GM23248 (cell line): ENCODE measurements at places on chromosomes 2 and 18. TPM values are rescaled to one million over a fixed set of nuclear protein-coding genes. Genes with fewer than 3 reads are reported as not detected.

The EML6 gene
- 0.54 and 0.63 TPM in 2 replicates for total RNA-seq

The GPAT2 gene
- 0.65 and 1.0 TPM in 2 replicates for total RNA-seq

The IWS1 gene
- total RNA-seq, result 23.3 and 32.4 TPM in 2 replicates

- H3K27ac ChIP-seq, result no peak overlapping the region
- no peak for DNase-seq
- H3K4me1 ChIP-seq, result no peaks in the 10 kb centered on the region
- no peaks in the 10 kb centered on the region; the same call in 1 of the 2 replicates for H3K27me3 ChIP-seq
- no peaks in the 10 kb centered on the region for H3K36me3 ChIP-seq
- H3K4me3 ChIP-seq, result no peak overlapping the region
Measured at GRCh38 chr18:27600245-27600644, 415.1 kb upstream of the CHST9 start.

- no peak overlapping the region for H3K4me3 ChIP-seq
- no peaks in the 10 kb centered on the region for H3K27me3 ChIP-seq
- 0 out of 2 replicates have a peak, but pooled peaks cover 3% of the 10 kb centered on the region for H3K4me1 ChIP-seq
- no peak overlapping the region for H3K27ac ChIP-seq
Measured at GRCh38 chr2:164439885-164440284, 181.4 kb downstream of the GRB14 start.

The CXCR2 gene
- total RNA-seq, result not detected in 2 replicates

- no peak overlapping the region for H3K4me3 ChIP-seq
- no peak overlapping the region for H3K27ac ChIP-seq
- H3K36me3 ChIP-seq, result no peaks in the 10 kb centered on the region
- peak; percentile 13 for DNase-seq
Measured at GRCh38 chr2:141498561-141498960, 632.3 kb downstream of the LRP1B start.

The NEU2 gene
- not detected in 2 replicates for total RNA-seq

DNA sequence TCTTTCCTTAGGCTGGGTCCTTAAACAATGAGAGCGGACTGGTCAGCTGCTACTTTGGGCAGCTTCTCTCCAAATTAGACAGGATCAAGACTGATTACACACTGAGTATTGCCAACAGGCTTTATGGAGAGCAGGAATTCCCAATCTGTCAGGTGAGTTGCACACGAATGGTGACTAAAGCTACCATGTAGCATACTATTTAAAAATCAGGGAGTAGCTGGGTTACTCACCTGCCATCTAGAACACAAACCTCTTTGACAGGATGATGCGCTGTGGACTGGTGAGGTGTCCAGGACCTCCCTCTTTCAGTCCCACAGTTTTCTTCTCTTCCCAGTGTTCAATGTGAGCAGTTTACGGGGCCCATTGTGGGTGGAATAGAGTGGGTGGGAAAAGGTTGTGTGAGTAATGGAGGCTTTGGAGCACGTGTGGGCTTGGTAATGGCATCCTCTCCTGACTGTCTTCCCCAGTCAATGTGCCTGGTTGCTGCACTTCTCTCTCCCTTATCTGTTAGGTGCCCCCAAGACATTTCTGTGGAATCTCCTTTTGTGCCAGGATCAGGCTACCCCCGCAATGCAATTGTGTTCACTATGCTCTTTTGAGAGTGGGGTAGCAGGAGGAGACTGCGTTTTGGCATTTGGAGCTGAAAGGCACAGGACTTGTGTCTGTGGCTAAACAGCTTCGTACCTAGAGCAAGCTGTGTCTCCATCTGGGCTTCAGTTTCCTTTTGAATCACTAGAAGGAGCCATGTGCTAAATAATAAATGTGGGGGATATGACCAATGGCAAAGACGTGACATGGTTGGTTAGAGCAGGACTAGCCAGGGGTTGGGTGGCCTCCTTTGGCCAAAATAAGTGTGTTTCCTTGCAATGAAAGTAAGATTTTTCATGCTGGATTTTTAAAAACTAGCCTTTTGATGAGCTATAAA, 17.7 kb downstream of the SERPINB12 start:
- H3K4me1 ChIP-seq, result no peaks in the 10 kb centered on the region
- H3K36me3 ChIP-seq, result no peaks in the 10 kb centered on the region
- no peaks in the 10 kb centered on the region for H3K27me3 ChIP-seq
- no peak overlapping the region for H3K27ac ChIP-seq

DNA sequence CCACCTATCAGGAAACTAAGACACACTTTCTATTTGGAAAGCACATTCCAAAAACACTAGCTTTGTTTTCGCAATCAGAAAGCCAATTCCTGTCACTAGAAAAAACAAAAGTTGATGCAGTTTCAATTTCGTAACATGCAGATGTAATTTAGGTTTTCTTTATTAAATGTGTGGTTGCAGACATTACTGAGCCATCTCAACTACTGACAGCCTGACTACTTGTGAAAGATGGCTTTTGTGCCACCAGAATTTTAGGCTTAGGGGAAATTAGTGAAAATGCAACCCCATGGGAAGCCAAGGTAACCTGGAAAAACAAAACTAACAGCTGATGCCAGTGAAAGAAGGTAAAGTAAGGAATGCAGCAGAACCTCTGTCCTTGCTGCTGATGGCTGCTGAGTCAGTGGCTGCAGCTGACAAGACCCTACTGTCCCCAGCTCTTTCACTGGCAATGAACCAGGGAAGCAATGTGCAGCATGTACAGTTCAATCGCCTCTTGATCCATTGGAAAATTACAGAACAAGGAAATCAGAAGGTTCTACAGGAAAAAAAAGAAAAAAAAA, 34.9 kb downstream of the FEZ2 start:
- H3K36me3 ChIP-seq, result peaks cover 26% of the 10 kb centered on the region
- no peaks in the 10 kb centered on the region for H3K27me3 ChIP-seq
- peak overlapping the region; percentile 91 for H3K27ac ChIP-seq
- H3K4me1 ChIP-seq, result peaks cover 72% of the 10 kb centered on the region
- H3K4me3 ChIP-seq, result peak overlapping the region; percentile 41

GRCh38 chr2:181058378-181059269, 78.2 kb downstream of the UBE2E3 start:
- H3K27me3 ChIP-seq, result no peaks in the 10 kb centered on the region
- H3K36me3 ChIP-seq, result peaks cover 23% of the 10 kb centered on the region; the same call in 1 of the 2 replicates
- H3K4me1 ChIP-seq, result no peaks in the 10 kb centered on the region
- no peak overlapping the region for H3K4me3 ChIP-seq

DNA sequence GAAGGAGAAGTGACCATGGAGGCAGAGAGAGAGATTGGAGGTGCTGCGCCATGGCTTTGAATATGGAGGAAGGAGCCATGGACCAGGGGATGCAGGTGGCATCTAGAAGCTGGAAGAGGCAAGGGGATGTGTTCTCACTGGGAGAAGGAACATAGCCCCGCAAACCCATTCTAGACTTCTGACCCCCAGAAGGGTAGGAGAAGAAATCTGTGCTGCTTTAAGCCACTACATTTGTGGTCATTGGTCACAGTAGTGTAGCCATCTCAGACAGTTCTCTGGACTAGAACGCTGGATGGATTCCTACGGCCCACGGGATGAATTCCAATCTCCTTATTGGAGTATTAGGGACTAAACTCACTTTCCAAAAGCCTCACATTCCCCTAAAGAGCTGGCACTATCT, 67.8 kb downstream of the PTGR3 start:
- no peaks in the 10 kb centered on the region for H3K36me3 ChIP-seq
- DNase-seq, result no peak
- no peak overlapping the region for H3K4me3 ChIP-seq
- H3K4me1 ChIP-seq, result no peaks in the 10 kb centered on the region

The GPR45 gene
- total RNA-seq, result not detected in 2 replicates

- H3K4me3 ChIP-seq, result no peak overlapping the region
- peak; percentile 30 for DNase-seq
- H3K27ac ChIP-seq, result no peak overlapping the region
- H3K27me3 ChIP-seq, result no peaks in the 10 kb centered on the region
Measured at GRCh38 chr2:220246386-220246785, 619.0 kb downstream of the SLC4A3 start.

The CLEC4F gene
- total RNA-seq, result not detected in 2 replicates

DNA sequence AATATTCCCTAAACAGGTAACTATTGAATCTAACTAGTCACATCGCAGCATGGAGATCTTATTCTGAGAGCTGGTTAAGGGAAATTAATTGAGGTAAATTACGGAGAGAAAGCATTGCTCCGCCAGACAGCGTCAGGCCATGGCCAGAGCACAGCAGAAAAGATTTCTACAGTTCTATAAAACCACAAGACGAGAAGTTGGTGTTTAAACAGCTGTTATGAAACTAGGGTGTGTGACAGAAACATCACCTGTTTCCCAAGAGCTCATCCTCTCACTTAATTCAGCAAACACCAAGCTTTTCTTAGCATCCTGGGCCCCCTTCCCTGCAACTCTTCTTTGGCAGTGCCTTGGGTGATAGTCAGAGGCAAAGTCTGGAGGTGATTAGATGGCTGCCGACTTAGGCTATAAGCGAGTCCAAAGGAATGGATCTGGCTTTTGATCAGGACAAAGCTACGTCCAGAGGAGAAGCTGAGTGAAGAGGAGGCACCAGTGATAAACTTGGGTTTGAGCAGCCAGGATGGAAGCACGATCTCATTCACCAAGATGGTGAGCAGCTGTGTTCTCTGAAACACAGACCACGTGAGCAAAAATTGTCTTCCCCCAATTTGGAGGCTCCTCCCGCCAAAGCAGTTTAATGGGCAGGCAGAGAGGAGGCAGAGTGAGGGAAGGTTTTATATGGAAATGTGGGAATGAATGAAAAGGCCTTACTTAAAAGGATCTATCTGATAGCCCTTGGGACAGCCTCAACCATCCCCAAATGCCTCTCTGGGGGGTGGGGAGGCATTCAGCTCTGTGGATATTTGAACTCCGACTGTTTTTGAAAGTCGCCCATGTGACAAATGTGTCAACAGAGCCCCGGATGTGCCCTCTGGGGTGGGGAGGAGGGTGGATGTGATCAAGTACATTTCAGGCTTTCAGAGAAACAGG, 57.8 kb downstream of the PKDCC start:
- H3K4me3 ChIP-seq, result no peak overlapping the region
- no peak overlapping the region for H3K27ac ChIP-seq
- H3K4me1 ChIP-seq, result peaks cover 11% of the 10 kb centered on the region

- no peak for DNase-seq
- H3K27ac ChIP-seq, result no peak overlapping the region
- H3K4me1 ChIP-seq, result no peaks in the 10 kb centered on the region
- no peaks in the 10 kb centered on the region for H3K27me3 ChIP-seq
- no peaks in the 10 kb centered on the region for H3K36me3 ChIP-seq
Measured at GRCh38 chr2:8624855-8625398, 56.9 kb upstream of the ID2 start.

DNA sequence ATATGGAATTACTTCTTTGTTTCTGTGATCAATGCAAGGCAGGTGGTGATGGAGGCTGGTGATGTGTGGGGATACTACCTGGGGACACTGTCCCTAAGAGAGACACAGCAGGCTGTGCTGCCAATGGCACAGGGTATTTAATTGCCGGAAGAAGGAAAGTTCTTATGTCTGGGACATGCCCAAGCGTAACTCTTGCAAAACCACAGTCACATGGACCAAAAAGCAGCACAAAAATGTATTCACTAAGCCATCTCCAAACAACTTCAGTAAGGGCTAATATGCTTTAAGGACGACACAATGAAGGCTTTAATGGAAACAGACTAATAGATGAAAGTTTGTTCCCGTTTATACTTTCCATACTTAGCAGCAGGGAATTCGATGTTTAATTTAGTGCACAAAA, 49.7 kb upstream of the AP1S3 start:
- no peaks in the 10 kb centered on the region for H3K27me3 ChIP-seq
- peaks cover 31% of the 10 kb centered on the region for H3K36me3 ChIP-seq
- no peak overlapping the region for H3K27ac ChIP-seq
- DNase-seq, result no peak
